ENCODE measurements at places on chromosomes 16 and 17.

GRCh38 chr17:56762988-56763387 is 70.7 kb downstream of the C17orf67 start:
- no peak for DNase-seq

DNA sequence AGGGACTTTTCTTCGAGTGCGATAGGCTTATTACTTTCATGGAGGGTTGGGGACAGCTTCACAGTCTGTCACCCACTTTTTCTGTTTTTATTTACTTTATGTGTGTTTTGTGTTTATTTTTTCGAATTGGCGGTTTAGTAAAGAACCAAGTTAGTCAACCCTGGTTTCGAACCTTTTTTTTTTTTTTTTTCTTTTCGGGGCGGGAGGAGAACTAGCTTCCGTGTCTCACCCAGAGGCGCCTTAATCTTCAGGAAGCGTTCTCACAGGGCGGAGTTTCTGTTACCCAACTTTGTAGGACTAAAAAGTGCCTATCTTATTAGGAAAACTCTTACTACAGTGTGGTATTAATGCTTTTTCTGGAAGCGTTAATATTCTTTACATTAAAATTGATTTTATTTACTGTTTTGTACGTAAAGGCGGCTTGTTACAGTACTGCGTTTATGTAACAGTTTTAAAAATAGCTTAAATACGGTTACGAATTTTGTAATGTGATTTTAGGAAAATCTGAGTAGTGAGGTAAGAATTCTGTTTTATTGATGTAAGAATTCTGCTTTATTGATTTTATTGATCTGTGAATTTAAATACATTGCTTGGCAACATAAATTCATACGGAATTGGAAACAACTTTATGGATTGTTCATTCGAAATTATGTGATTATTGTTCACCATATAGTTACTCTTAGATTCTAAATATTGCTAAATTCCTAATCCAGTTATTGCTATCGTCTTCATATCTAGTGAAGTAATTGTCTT is 885 bp downstream of the ZNF207 start:
- no peak for DNase-seq

- DNase-seq: no peak
These were observed 344.7 kb downstream of the CA10 start for GRCh38 chr17:51813784-51814174.

DNA sequence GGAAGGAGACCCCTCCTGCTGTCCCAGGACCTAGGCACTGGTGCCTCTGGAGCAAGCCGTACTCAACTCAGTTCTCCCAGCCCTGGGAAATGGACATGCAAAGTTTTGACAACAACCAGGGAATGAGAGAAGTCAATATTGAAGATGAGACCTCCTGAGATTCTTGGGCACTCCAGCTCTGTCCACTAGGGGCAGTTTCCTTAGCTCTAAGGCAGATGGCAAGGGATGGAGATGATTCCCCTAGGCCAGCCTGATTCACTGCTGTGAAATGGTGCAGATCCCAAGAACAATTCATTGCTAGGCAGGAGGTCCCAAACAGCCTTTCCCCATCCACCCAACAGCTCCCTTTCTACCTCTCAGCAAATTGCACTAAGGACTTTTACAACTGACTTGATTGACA is 20.5 kb upstream of the SDR42E2 start:
- DNase-seq: no peak

- DNase-seq: no peak
These were observed 5.7 kb downstream of the DUSP3 start for GRCh38 chr17:43772877-43773648.

- no peak for DNase-seq
These were observed 6.3 kb upstream of the KRT222 start for GRCh38 chr17:40671282-40671681.

GRCh38 chr17:50183421-50183994 is 17.7 kb downstream of the SGCA start:
- DNase-seq: peak; percentile 72

DNA sequence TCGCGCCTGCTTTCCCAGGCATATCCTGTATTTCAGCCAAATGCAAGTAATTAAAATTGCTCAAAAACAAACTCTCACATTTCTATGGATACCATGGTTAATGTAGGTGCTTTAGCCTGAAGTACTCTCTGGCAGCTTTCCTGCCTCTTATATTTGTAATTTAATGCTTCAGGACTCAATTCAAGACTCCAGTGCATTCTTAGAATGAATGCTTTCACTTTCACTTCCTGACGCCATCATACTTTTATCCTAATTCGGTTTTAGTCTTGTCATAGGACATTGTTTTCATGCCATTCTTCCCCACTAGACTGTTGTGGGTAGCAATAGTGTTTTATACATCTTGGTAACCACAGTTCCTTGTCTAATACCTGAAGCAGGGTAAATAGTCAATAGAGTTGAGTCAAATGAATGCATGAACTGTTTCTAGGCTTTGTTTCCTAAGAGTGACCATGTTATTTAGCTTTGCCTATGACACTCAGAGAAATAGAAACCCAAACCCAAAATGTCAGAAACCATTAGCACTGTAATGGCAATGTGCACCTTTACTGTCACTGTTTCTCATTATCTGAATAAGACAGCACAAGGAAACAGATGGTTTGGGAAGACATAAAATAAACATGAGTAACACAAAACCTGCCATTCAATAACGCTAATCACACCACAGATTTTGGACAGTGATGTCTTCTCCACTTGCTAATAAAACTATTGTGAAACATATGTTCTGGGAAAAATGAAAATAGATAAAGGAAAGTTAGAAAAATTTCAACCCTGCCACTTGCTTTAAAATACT is 705.5 kb downstream of the CDH11 start:
- DNase-seq: no peak

DNA sequence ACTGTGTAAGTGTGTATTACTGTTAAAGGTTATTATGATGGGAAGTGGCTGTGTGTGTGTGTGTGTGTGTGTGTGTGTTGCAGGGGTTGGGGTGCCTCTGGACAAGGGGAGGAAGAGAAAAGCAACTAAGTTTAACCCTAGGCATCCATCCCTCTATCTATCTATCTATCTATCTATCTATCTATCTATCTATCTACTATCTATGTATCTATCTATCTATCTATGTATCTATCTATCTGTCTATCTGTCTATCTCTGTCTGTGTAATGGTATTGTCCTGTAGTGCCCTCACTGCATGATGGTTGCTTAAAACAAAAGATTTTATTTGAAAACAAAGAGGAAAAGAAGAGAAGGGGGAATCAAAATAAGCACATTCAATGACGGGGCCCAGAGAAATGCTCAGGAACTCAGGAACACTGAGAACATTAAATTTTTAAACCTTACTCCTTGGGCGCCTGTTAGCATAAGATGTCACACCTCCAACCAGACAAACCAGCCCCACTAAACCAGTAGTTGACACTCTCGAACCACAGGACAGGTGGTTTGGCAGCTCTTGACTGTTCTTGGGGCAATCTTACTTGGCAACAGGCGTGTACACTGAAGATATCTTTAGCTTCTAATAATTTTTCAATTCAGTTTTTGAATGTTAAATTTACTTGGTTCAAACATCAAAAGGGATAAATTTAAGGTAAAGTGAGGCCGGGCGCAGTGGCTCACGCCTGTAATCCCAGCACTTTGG is 5.1 kb upstream of the RPL26 start:
- DNase-seq: no peak

DNA sequence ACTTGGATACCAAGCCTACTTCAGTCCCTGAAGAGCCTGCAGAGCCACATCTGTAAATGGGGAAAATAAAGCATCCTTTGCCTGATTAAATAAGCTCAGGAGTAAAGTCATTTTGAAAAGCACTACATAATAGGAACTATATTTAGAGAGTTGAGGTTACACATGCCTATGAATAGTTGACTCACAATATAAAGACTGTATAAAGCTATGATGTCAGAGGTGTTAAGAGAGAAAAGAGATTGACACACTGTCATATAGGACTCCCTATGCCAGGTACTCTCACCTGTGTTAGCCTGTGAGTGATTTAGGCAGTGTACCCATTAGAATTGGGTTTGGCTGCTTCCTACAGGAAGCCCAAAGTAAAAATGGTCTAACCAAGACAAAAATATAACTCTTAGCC is 87.7 kb upstream of the CRHR1 start:
- no peak for DNase-seq

Data from SJSA1 (cell line).